ENCODE measurements at places on chromosomes 6 and 20. TPM values are rescaled to one million over a fixed set of nuclear protein-coding genes. Genes with fewer than 3 reads are reported as not detected.

Gene MCHR2
- polyA plus RNA-seq = not detected

Gene ANKRD66
- polyA plus RNA-seq = not detected

DNA sequence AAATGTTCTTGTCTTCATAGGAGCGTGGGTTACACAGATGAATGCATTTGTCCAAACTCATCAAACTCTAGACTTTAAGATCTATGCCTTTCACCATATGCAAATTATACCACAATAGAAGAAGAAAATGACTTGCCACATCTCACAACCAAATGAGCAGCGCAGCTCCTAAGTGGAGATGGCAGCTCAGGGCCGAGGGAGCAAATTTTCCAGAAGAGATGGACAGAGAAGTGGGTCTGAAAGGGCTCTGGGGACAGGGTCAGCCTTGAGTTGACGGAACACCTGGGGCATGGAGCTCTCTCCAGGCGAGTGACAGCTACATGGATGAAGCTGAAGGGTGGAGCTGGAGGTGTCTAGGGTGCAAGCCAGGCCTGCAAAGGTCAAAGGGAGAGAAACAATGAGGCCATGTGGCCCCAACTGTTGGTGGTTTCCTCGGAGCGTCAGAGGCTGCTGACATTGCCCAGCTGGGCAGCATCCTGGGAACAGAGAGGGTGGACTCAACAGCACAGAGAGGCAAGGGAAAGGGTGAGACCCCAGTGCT is 228.3 kb downstream of the NRN1 start:
- no peak for DNase-seq

DNA sequence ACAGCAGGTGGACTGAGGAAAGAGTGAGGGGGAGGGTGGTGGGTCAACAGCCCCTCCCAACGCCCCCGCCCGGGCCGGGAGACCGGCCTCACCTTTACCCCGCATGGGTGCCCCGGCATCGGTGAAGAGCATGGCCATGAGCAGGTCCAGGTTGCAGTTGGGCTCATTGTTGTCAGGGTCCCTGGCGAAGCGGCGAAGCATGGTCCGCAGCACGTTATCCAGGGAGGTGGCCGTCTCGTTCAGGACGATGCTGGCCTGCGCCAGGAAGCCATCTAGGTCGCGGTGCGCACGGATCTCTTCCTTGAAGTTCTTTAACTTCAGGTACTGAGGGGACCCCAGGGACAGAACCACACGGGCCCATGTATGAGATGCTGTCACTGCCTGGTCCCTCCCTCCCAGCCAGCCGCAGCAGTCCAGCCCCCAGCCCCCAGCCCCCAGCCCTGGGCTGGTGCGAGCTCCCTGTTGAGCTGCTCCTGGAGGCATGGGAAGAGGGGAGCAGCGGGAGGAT is 4.9 kb downstream of the SLC4A11 start:
- DNase-seq = no peak

DNA sequence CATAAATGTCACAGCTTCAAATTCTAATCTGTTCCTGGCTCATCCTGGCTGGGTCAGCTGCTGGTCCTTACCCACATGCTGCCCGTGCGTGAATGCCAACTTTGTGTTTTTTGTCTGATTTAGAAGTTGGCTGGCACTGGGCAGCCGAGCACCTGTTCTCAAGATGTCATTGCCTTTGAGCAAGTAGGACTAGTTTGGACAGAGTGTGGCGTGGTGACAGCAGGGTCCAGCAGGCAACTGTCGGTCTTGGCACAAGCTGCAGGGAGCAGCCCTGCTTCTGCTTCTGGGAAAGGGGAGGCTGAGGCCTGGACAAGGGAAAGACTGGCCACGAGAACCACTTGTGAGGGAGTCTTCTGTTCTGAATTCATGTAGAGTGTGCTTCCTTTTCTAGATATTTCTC is 26.4 kb upstream of the ADRM1 start:
- no peak for DNase-seq
